RCC 7860 (cell line): ENCODE measurements at places on chromosomes 3 and 15.
A peak's percentile ranks its signal among the peaks of the same experiment; 100 is the strongest.

DNA sequence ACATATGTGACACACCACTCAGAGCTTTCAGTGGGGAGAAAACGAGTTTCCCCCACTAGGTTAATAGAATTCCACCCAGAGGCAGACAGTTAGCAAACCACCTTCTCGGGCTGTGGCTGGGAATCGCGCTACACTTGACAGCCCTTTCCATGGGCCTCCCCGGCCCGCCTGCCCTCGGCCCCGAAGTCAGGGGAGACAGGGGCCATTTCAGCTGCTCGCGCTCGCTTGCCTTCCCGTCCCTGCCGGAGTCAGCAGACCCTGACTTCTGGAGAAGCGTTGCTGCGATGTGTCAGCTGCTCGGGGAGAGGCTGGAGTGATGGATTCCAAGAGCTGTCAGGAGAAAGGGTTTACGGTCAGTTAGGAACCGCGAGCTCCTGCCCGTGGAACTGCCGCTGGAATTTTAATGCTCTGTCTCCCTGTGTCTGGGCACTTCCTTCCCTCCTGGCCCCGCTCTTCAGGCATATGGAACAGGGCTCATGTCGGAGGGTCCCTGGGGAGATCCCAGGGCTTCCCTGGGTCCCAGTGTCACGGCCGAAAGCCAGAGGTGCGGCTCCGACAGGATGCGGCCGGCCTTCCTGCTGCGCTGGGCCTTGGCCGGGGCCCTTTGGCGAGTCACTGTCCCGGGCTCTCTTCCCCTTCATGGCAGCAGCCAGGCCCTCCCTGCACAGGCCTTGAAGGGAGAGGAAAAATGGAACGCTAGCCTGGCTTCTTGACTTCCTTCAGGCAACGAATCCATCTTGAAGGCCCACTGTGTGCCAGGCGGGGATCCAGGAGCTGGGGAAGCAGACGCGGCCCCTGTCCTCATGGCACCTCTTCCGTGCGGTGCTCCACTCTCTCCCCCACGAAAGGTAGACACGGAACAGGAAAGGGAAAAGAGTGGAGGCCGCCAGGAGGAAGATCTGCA, 38.4 kb upstream of the VPS8 start:
- no peak for DNase-seq

DNA sequence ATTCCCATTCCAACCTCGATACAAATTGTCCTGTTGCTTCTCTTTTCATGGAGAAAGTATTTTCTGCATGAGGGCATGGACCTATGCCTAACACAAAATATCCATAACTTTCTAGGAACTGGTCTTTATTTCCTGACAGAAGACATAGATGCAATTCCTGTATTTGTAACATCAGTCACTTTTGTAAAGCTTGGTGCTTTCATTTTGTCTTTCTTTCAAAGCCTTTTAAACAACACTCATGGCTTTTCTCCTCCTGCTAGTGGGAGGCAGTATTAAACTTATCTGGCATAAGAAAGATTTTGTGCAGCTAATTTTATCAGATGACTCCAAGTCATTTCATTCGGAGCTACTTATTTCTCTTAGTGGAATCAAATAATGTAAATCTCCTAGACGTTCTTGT, 616.0 kb downstream of the RBMS3 start:
- DNase-seq, result no peak

DNA sequence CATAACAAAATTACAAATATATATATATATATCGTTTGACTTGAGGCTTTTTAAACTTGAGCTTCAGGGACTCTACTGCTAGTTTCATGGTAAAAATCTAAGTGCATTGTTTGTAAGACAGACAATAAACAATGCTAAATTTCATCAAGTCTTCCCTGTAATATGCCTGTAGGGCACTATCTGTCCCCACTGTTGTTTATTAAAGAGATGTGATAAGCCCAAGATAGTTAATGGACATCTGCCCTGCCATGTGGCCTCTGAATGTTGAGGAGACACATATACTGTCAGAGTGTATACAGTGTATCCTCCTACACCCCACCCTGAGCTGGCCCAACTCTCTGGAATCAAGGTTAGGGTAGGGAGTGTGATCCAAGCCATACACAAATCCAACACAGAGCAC, 15.1 kb upstream of the EIF1B start:
- no peak for DNase-seq

- no peak for DNase-seq
Observed at GRCh38 chr3:154662851-154663250, 232.9 kb upstream of the GPR149 start.

DNA sequence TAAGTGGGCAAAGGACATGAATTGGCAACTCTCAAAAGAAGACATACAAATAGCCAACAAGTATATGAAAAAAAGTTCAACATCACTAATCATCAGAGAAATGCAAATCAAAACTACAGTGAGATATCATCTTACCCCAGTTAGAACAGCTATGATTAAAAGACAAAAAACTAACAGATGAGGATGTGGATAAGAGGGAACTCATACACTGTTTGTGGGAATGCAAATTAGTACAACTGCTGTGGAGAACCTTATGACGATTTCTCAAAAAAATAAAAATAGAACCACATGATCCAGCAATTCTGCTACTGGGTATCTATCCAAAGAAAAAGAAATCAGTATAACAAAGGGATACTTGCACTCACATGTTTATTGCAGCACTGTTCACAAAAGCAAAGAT, 28.6 kb downstream of the NEK10 start:
- DNase-seq, result no peak

GRCh38 chr15:93028632-93029213, 60.3 kb downstream of the RGMA start:
- no peak for DNase-seq

GRCh38 chr15:70103880-70104626, 6.3 kb upstream of the TLE3 start:
- no peak for DNase-seq

GRCh38 chr3:82293867-82294266, 532.4 kb upstream of the GBE1 start:
- DNase-seq, result no peak

GRCh38 chr3:122169911-122170310, 13.6 kb upstream of the CASR start:
- no peak for DNase-seq

DNA sequence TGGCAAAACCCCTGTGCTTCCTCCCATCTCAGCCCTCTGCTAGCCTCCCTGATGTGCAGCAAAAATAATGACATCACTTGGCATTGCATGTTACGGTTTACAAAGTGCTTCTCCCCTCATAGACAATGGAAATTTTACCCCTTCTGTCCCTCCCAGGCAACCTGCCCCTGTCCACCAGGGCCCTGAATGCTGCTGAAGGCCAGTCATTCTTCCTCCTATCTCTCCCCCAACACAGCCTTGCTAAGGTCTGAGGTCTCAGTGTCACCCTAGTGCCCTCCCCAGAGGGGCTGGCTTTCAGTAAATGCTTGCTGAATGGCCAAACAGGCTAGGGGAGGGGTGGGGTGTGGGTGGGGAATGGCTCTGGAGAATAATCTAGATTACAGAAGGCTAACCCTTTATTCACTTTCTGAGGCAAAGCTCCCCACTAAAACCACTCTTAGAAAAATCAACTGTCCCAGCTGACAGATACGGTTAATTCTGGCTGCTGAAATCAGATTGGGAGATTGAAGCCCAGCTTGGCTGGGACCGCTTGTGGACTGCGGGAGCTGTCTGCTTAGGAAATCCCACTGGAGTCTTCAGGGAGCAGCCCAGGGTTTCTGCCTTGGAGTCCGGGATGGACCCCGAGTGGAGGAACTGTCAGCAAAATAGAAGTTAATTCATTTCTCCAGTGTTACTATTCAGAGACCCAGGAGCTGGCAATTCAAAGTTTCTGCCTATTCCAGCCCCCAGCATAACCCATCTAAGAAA, 22.9 kb downstream of the ANP32A start:
- no peak for DNase-seq

DNA sequence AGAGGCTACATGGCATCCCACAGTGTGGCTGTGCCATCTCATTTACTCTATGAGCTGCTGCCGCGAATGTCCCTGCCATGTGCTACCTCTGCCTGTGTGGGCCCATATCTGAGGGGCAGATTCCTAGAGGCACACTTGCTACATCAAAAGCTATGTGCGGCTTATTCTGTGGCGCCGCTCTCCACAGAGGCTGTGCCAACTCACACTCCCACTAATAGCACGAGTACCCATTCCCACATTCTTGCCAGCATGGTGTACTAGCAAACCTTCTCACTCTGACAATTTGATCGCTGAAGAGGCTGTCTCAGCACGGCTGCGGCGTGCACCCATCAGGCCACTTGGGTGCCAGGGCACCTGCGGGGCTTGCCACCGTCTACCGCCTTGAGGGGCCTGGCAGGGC, 31.2 kb upstream of the MUSTN1 start:
- no peak for DNase-seq

GRCh38 chr3:83224101-83224868, 1462.8 kb upstream of the GBE1 start:
- no peak for DNase-seq

- DNase-seq, result no peak
Observed at GRCh38 chr15:64149424-64149823, 2.1 kb upstream of the SNX22 start.

GRCh38 chr3:135869439-135870105, 96.0 kb upstream of the PPP2R3A start:
- DNase-seq, result peak; percentile 78

DNA sequence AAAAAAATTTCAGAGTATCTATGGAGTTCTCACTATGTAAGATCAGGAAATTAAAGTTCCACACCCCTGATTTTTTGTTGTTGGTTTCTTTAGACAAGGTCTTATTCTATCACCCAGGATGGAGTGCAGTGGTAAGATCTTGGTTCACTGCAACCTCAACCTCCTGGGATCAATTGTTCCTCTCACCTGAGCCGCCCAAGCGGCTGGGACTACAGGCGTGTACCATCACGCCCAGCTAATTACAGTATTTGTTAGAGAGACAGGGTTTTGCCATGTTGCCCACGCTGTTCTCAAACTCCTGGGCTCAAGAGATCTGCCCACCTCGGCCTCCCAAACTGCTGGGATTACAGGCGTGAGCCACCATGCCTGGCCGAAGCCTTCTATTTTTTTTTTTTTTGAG, 12.4 kb downstream of the QRICH1 start:
- DNase-seq, result no peak

DNA sequence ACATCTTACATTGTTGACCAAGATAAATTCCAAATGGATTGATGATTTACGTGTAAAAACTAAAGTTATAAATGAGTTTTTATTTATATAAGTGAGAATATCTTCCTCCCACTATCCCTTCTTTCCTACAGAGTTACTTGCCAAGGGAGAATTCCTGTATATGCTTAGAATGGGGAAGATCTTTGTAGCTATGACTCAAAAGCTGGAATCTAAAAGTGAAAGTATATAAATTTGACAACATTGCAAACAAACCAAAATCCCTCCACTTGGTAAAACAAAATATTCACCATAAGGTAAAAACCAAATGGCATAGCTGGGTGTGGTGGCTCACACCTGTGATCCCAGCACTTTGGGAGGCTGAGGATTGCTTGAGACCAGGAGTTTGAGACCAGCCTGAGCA, 52.7 kb upstream of the GCNT3 start:
- DNase-seq, result no peak

DNA sequence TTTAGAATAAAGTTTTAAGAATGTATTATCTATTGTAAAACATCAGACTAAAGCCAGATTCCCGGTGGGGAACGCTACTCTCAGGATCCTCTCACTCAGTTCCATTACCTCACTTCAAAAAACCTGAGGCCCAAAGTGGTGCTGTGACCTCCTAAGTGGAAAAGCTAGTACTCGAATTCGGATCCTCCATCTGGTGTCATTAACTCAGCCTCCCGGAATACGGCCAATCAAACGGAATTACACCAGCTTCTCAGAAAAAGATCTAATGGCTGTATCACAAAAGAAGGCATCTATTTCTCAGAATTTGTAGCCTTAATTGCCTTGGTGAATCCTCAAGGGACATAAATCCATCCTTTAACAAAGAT, 627 bp downstream of the ACAD11 start:
- no peak for DNase-seq

DNA sequence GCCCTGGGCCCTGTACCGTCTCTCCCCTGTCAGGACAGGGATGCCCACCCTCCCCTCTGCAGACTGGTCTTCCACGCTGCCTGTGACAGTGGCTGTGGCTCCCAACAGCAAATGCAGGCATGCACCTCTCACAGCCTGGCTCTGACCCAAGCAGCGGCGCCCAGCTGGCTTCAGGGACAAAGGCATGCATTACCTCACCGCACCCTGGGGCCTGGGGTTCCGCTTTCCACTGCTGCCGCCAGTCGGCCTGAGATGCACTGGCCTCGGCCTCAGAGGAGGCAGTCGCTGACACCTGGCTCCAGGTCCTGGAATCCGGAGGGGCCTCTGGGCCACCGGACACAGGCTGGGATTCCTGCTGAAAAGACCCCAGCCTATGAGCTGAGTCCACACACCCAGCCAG, 70.3 kb downstream of the SCN5A start:
- no peak for DNase-seq

- DNase-seq, result no peak
Observed at GRCh38 chr3:142652826-142653292, 56.7 kb downstream of the PLS1 start.

DNA sequence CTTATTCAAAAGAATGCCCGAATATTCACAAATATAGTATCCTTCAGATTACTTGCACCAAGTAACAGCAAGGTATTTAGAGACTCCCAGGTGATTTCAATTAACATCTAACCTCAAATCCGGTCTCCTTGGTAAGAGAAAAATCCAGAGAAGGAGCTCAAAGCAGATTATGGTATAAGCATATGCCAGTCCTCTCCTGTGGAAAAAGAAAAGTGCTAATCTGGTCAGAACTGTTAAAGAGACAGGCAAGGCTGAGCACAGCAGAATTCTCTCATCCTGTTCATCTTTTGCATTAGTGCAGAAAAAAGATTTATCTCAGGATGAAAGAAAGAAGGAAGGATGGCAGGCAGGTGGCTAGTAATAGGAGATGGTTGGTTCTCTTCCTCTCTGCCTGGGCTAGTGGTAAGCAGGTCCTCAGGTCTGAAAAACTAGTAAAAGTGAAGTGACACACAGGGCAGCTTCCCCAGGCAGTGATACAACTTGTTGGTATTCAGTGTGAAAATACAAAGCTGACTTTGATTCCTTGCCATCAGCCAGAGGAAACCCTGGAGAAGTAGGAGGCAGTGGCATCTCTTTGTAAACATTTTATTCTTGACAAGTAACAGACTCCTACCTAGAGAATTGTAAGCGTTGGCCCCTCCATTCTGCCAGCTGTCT, 14.2 kb downstream of the ATXN7 start:
- no peak for DNase-seq

- DNase-seq, result no peak
Observed at GRCh38 chr3:166435469-166436057, 598.3 kb upstream of the BCHE start.

GRCh38 chr3:183106635-183107034, 7.3 kb upstream of the MCCC1 start:
- DNase-seq, result no peak

GRCh38 chr3:190616637-190617036, 102.8 kb downstream of the IL1RAP start:
- no peak for DNase-seq

GRCh38 chr3:188001926-188002325, 152.0 kb upstream of the LPP start:
- DNase-seq, result no peak

DNA sequence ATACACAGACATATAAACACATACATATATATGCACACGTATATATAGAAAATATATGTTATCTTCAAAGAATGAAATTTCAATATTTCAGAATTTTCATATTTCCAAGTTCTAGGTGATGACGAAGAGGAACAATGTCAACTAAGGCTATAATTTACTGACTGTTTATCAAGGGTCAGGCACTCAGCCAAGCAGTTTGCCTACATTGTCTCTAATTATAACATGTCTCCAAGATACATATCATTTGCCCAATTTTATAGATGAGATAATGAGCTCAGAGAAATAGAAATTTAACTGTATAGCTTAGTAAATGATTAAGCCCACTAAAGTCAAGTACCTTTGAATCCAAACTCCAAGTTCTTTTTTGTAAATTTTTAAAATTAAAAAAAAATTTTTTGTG, 99.9 kb upstream of the PLSCR4 start:
- DNase-seq, result no peak
